Activated T-helper 17 cell treated with anti-CD3 and anti-CD28 coated beads, Interleukin-2, amount 50 U/mL, for 72 hours (primary cell): ENCODE measurements at places on chromosomes 2 and 18.

DNA sequence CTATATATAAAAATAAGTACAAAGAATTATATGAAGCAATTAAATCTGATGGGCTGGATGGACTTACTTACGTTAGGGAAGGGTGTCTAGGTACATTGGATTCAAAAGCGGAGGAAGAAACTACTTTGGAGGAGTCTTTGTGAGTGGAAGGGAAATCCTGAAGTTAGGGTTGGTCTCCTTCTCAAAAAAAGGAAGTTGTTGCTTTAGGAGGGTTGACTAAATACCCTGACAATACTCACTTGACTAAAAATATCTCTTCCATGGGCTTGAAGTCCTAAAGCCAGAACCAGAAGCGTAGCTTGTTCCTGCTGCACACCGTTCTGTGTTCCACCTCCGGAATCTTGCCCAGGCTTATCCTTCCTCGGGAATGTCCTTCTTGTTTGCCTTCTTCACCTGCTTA lies 143.3 kb upstream of the ZEB2 start:
- no peak for ATAC-seq

DNA sequence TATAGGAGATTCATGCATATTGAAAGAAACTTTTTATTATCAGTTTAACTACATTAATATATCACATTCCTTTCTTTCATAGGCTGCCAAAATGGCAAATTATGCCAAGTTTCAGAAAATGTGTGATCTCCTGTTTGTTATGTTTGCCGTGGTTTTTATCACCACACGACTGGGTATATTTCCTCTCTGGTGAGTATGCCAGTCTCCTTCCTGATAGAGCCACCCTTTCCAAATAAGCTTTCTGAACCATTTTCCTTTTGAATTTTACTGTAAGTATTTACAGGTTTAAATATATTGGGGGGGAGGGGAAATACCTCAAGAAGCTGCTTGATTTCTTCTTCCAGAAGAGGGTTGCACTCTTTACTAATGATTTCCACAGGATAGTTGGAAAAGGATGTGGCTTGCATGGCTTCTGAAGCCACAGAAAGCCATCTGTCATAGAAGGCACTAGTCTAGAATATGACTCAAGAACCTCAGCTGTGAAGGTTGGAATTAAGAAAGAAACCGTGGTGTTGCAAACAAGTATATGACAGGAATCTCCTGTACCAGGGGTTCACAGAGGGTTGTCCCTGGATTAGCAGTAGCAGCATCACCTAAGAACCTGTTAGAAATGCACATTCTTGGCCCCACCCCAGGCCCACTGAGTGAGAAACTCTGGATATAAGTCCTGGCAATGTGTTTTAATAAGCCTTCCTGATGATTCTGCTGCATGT lies 84.5 kb upstream of the NOSTRIN start:
- ATAC-seq, result peak; percentile 96

DNA sequence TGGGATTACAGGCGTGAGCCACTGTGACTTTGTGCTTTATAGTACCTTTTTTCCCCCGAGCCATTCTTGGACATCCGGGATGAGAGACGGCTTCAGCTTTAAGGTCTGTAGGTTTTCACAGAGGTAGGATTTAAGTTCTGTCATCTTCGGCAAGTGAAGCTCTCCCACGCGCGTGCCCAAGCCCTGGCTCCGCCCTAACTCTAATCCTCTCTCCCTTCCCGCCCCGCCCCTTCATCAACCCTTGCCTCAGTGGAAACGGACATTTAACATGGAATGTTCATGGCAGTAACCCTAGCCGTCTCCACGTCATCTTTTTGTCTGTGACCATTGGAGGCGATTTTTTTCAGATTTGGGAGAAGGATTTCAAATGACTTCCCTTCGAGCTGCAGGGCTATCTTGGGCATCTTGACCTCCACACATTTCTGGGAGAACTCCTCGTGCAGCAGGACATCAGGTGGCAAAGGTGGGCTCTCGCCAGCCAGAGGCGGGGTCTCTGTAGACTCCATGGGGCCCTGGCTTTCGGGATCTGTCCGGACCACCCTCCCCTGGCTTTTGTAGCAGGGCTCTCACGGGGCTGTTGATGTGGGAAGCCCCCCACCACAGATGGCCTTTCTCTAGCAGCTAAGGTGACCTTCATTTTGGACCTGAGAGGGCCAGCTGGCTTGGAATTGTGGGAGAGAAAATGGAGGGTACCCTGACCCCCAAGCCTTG lies 6.8 kb downstream of the COLEC11 start:
- no peak for ATAC-seq

DNA sequence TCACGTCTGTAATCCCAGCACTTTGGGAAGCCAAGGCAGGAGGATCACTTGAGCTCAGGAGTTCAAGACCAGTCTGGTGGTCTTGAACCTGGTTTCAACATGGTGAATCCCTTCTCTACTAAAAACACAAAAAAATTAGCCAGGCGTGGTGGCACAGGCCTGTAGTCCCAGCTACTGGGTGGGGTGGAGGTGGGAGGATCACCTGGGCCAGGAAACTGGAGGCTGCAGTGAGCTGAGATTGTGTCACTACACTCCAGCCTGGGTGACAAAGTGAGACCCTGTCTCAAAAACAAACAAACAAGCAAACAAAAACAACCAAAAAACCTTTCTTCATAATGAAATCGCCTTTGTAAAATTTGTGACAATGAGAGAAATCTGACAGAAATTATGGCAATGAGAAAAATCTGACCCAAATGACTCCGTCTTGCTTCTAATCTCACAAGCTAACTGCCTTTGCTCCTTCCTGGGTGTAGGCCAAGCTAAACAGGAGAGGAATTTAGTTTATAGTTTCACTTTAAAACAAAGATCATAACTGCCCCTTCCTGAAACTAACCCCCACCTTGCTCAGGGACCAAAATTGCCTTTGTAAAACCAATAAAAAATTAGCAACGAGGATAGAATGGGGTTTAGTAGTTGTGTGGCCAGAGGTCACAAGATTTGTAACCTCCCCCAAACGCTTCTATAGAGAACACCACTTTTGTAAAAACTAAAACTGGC lies 60.7 kb upstream of the KIF5C start:
- no peak for ATAC-seq

DNA sequence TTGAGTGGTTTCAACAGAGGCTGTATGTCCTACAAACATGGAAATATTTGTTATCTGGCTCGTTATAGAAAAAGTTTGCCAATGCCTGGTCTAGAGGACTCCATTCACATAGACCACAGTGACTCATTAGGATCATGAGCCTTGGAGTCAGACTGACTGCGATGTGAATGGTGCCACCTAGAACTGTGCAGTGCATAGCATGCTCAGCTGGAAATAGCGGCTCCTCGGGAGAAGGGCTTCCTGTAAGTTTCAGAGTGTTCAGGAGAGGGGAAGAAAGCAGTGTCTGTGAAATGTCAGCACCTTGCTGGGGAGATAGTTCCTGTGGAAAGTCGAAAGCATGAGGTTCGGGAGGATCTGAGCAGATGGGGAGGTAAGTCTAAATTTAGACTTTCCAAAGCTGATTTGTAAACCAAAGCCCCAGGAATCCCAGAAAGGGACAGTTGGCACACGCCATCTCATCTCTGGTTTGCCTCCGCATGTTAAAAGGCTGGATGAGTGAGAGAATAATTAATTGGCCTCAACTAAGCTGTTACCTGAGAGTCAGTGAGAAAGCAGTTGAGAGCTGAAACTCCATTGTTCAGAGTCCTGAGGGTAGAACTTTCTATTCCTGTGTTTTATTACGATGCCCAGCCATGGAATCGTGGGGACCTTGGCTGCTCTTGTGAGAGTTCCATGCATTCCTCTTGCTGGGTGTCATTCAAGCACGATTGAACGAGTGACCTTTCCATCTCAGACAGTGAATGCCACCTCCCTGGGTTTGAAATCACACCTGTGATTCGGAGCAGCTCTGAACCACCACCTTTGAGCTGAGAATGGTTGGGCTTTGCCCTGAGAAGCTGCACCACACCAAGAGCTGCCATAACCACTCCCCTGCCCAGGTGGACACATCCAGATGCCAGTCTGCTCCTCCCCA lies 99.5 kb downstream of the MAPK4 start:
- ATAC-seq, result no peak

DNA sequence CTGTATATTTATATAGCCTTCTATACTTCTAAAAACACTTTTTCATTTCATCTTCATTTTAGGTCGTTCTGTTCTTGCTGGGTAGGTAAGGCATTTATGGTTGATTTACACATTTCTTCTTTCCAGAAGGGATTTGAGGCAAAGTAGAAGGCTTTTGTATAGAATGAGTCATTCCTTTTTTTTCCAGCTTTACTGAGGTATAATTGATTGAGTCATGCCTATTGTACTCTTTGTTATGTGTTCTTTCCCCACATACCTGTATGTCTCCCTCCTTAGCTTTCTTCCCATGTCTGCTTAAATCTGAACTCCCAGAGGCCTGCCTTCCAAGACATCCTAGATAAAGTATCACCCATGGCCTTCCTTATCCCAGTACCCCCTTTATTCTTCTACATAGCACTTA lies 4.8 kb upstream of the CDC42EP3 start:
- ATAC-seq, result peak; percentile 25

DNA sequence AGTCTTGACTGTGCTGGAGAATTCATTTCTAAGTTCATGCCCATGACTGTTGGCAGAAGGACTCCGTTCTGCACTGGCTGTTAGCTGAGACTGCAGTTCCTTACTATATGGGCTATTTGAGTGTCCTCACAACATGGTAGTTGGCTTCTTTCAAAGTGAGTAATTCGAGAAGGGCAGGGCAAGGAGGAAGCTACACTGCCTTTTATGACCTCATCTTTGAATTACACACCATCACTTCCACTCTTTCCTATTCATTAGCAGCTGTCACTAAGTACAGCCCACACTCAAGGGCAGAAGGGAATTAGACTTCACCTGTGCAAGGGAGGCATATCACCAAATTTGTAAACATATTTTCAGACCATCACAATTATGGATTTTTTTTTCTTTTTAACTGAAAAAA lies 55.9 kb upstream of the EPAS1 start:
- peak; percentile 11 for ATAC-seq

DNA sequence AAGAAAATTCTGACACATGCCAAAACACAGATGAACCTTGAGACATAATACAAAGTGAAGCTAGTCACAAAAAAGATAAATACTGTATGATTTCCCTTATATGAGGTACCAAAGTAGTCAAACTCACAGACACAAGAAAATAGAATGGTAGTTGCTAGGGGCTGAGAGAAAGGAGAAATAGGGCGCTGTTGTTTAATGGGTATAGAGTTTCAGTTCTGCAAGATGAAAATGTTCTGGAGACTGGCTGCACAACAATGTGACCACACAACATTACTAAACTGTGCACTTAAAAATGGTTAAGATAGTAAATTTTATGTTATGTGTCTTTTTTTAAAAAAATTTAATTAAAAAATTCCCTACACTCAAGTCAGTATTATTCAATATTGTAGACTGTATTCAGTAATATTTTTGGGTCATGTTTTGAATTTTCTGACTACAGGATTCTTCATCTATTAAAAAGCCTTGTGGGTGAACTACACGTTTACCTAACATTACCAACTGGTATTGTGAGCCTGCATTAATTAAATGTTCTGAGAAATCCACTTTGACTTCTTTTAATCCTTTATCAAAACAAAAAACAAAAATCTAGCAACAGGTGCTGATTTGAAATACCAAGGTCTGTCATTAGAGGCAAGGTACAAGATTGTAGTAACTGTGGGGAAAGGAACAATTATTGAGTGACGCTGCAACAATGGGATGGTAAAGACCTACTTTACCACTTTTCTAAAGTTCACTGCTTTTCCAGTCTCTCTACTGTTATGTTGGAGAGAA lies 140.8 kb upstream of the ZFP36L2 start:
- no peak for ATAC-seq

- peak; percentile 96 for ATAC-seq
These were observed 363.5 kb upstream of the TNP1 start for GRCh38 chr2:217223222-217223930.

DNA sequence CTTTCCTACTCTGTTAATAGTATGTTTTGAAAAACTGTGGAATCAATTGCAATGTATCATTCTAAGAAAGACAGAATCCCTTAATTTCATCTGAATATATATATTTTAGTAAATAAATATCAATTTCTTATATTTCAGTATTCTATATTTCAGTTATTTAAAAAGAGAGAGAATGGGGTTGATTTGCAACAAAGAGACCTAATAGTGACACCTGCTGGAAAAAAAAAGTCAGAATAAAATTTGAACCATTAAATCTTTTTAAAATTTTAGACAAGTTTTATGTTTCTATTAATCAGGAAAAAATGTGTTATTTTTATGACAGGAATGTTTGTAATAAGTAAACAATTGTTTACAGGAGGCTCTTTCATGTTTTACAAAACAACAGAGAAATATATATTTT lies 20.7 kb upstream of the CCNT2 start:
- no peak for ATAC-seq

DNA sequence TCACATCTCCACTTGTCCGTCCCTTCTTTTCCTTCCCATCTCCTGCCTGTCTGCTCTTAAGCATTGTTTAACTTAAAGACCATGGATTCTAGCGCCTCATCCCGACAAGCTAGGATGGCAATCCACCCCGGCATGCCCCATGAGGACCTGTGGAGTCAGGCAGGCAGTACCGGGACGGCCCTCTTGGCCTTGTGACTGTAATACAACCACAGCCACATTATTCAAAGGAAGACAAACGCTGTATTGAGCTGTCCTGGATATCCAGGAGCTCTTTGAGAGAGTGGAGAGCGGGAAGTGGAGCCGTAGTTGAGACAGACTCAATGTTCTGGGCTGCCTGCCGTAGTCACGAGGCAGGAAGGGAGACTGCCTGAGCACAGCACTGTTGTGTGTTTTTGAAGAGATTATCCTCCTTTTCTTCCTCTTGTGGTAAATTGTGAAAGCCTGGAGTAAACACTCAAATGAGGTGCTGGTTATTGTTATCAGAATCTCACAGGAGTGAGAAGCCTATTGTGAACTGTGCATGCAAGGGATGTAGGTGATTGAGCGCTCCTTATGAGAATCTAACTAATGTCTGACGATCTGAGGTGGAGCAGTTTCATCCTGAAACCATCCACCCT lies 929.8 kb upstream of the CNTNAP5 start:
- no peak for ATAC-seq

- no peak for ATAC-seq
These were observed 141.4 kb downstream of the SCG2 start for GRCh38 chr2:223460774-223461211.

DNA sequence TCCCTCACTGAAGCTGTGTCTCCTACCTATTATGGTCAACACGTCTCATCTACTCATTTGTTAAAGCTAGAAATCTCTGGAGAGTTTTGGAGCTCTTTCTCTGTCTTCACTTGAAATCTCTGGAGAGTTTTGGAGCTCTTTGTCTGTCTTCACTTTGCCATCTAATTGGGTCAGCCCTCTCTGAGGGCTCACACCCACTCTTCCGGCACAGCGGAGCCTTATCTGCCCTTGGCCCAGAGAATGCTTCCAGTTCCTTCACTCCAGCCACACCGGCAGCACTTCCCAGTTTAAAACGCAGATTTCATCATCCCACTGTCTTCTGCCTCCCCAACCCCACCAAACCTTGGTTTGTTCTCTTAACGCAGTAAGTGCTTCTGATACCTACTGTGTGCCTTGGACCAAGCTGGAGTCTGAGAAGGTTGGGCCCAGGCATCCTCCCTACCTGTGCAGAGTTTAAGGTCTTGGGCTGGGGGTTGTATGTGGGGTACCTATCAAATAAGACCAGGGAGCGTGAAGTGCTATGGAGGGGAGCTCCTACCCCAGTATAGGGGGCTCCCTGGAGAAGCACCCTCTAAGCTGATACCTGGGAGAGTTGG lies 5.0 kb downstream of the HPCAL1 start:
- no peak for ATAC-seq

- no peak for ATAC-seq
These were observed 2.2 kb upstream of the MTCL1 start for GRCh38 chr18:8703092-8703709.
